NCI-H69 (cell line): ENCODE measurements at places on chromosomes 12 and 14.

- no peak for DNase-seq
These were observed 103.8 kb downstream of the ARMH4 start for GRCh38 chr14:58048219-58048618.

- no peak for DNase-seq
These were observed 65.5 kb downstream of the C12orf75 start for GRCh38 chr12:105396024-105396423.

- DNase-seq: peak; percentile 88
These were observed at the start of gene STXBP6 for GRCh38 chr14:25049568-25050268. Gene STXBP6 (minus strand): TSS chr14:25050147. CDS start chr14:24974818, 75,329 bp downstream.

GRCh38 chr12:129607301-129607700 lies 296.5 kb downstream of the TMEM132D start:
- DNase-seq: peak; percentile 13

- DNase-seq: no peak
These were observed 122.2 kb downstream of the CRACR2A start for GRCh38 chr12:3630621-3631271.

GRCh38 chr12:58750484-58750883 lies 169.8 kb downstream of the LRIG3 start:
- DNase-seq: peak; percentile 13

GRCh38 chr14:29054119-29054518 lies 287.5 kb downstream of the FOXG1 start:
- DNase-seq: peak; percentile 58

DNA sequence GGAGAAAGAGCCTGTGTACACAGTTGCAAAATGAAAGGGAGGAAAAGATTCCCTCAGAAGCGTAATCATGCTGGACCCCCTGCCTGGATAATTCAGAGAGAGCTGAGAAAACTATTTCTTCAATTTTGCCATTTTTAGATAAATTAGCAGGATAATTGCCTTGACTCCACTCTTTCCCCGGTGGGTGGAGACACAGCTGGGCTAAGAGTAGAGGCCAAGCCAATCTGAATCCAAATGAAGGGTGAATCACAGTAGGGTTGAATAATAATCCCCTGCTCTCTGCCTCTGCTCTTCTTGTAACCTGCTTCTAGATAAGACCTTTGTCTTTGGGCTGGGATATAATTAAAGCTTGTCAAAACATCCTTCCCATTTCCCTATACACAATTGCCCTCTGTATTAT lies 150.1 kb downstream of the CAPZA3 start:
- peak; percentile 5 for DNase-seq

GRCh38 chr14:103393070-103393469 lies 7.9 kb downstream of the MARK3 start:
- no peak for DNase-seq

GRCh38 chr12:117005417-117006046 lies 93.7 kb downstream of the TESC start:
- DNase-seq: no peak

GRCh38 chr14:51792809-51793208 lies 67.6 kb upstream of the GNG2 start:
- no peak for DNase-seq

DNA sequence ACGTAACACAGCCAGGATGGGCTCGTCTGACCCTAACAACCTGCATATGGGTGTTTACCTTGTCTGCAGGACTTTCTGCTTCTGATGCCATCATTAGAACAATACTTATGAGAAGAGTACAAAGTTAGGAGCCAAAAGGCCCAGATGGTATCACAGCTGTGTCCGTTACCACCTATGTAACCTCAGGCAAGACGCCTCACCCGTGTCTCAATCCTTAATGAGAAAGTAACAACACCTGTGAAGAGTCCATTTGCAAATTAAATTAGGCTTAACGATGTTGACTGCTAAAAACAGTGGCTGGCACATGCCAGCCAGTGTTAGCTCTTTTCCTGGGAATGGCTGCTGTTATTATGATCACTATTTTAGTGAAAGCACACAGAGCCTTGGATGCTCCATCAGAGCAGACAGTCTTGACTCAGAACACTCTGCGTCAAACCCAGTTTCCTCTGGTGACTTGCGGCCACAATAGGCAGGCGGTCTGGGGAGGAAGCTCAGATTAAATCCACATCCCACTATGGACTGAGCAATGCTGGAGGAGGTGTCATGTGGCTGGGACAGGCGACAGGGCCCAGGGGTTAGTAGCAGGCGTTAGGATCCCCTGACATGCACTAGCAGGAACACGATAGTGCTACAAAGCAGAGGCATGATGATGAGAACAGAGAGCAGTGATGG lies 125.3 kb downstream of the SLC15A4 start:
- DNase-seq: peak; percentile 97

GRCh38 chr12:116651089-116651488 lies 86.8 kb downstream of the SPRING1 start:
- DNase-seq: no peak

GRCh38 chr12:82754856-82755255 lies 68.2 kb downstream of the TMTC2 start:
- no peak for DNase-seq

GRCh38 chr12:104792570-104792969 lies 165.5 kb downstream of the SLC41A2 start:
- DNase-seq: no peak

GRCh38 chr14:100190126-100190525 lies 30.7 kb upstream of the DEGS2 start:
- DNase-seq: peak; percentile 31

DNA sequence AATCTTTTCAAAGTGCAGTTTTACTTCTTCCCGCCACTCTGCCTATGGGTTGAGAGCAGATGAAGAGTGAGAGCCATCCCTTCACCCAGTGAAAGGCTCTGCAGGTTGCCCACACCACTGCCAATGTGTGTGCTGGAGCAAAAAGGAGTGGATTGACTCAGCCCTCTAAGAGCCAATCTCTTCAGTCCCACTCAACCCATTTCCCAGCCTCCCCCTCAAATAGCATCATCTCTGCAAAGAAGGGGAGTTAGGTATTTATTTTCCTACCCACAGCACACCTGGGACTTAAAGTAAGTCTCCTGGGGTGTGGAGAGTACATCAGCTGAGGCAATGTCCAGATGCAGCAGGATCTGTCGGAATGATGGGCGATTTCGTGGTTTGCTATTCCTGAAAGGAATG lies 15.3 kb downstream of the MAP3K12 start:
- DNase-seq: no peak

DNA sequence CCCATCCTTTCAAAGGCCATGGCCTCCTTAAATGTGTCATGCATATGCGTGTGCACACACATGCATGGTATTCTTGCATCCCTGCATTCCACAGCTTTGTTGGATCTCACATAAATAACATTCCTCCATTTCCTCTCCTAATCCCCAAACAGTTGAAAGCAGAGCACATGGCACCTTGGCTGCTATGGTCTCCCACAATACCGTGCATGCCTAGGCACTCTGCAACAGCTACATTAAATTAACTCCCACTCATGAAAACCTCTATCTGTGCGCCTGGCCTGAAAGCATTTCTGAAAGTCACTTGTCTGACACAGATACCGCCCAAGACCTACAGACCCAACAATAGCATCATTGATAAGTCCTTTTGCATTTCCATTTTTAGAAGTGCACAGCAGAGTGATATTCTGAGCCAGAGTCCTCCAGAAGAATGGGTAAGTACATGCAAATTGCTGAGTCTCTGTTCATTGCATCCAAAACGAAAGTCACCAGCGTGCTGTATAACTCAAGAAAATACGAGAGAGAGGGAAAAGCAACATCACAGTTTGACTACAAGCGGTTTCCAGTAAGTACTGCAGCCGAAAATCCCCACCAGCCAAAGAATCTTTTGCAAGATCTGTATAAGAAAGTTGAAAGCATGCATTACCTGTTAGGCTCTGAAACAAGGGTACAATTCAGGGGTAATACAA lies 436 bp downstream of the ASB2 start:
- DNase-seq: no peak
